ENCODE measurements at places on chromosomes 4 and X. TPM values are rescaled to one million over a fixed set of nuclear protein-coding genes. Genes with fewer than 3 reads are reported as not detected.

Gene PNMA3
- not detected for total RNA-seq

Gene GAGE12H
- total RNA-seq, result not detected

Gene APBB2
- 106 TPM for total RNA-seq

Gene MND1
- total RNA-seq, result 5.7 TPM

Gene HTN1
- total RNA-seq, result 6.1 TPM

Gene IQSEC2
- 5.5 TPM for total RNA-seq

Gene LUZP4
- not detected for total RNA-seq

Gene VEGFC
- total RNA-seq, result 37.3 TPM

Gene AWAT2
- total RNA-seq, result not detected

Gene HMGN5
- total RNA-seq, result not detected

Gene ATP8A1
- total RNA-seq, result 4.0 TPM

Gene FAT1
- 1.6 TPM for total RNA-seq

Gene RNF128
- not detected for total RNA-seq

Gene FATE1
- total RNA-seq, result not detected

Gene BBS12
- total RNA-seq, result 1.9 TPM

Gene HAUS3
- total RNA-seq, result 10.8 TPM

Gene HTN3
- not detected for total RNA-seq

Gene CTPS2
- total RNA-seq, result 8.5 TPM

Gene SPIN2A
- not detected for total RNA-seq

Gene MAGEE2
- total RNA-seq, result not detected

Gene OTUD6A
- not detected for total RNA-seq

Gene OTC
- total RNA-seq, result not detected

Gene TSPAN7
- total RNA-seq, result 2.7 TPM

Gene TCEANC
- total RNA-seq, result 0.40 TPM

Gene CT47B1
- total RNA-seq, result not detected

Gene SMS
- total RNA-seq, result 107 TPM

Gene AREG
- total RNA-seq, result 0.74 TPM

Gene CHRDL1
- total RNA-seq, result not detected

Gene NAA10
- 166 TPM for total RNA-seq

Gene CCDC110
- total RNA-seq, result 0.13 TPM

Gene CFP
- not detected for total RNA-seq

Gene STATH
- total RNA-seq, result not detected

Gene PAPSS1
- 45.9 TPM for total RNA-seq

Gene CXCL8
- total RNA-seq, result 254 TPM

Gene PIR
- total RNA-seq, result 53.2 TPM

Gene EGF
- not detected for total RNA-seq

Gene HSD17B10
- total RNA-seq, result 64.2 TPM

Gene VSIG1
- 4.7 TPM for total RNA-seq

Gene NHSL2
- 18.9 TPM for total RNA-seq

Gene SLIT2
- 2.4 TPM for total RNA-seq

Gene AKAP4
- total RNA-seq, result not detected

Gene ANKRD50
- 24.2 TPM for total RNA-seq

Gene PDCL2
- total RNA-seq, result not detected

Gene NMU
- total RNA-seq, result 4.5 TPM

Gene MMAA
- 4.9 TPM for total RNA-seq
